ENCODE measurements at places on chromosomes 2 and 18.

DNA sequence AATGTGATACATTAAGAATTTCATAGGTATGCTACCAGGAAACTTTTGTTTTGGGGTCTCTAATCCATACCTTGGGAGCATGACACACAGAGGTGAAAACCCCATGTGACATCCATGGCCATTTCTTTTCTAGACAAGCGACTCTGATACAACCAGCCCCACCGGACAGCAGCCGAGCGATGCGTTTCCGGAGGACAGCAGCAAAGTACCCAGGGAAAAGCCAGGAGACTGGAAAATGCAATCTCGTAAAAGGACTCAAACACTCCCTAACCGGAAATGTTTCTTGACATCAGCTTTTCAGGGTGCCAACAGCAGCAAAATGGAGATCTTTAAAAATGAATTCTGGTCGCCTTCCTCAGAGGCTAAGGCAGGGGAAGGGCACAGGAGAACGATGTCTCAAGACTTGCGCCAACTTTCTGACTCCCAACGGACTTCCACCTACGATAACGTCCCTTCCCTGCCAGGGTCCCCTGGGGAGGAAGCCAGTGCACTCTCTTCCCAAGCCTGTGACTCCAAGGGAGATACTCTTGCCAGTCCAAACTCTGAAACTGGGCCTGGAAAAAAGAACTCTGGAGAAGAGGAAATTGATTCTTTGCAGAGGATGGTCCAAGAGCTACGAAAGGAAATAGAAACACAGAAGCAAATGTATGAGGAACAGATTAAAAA is 48.9 kb downstream of the BMP10 start:
- no peak for DNase-seq

DNA sequence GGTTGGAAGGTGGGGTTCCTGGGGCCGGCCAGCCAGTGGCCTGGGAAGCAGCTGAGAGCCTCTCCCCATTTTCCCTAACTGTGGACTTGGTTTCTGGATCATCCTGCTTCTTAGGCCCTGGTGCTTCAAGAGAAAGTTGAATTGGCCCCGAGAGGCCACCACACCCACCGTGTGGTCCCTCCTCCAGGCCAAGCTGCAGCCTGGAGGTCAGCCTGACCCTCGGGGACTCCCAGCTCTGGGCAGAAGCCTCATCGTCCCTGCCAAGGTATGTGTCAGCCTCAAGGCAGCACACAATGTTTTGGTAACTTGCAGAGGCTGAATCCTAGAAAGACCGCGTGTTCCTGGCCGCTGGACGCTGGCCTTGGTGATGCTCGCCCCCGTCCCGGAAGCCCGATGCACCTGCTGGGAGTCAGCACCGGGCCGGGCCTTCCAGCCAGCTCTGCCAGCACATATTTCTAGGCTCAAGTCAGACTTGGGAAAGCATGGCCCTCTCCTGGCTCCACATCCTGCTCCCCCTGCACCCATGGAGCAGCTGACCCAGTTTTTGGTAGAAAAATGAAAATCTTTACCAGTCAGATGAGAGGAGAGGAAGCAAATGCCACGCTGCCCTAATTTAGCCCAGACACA is 72.6 kb downstream of the ACTR2 start:
- DNase-seq, result no peak

GRCh38 chr2:192888109-192888508 is 693.4 kb upstream of the TMEFF2 start:
- no peak for DNase-seq

GRCh38 chr2:172510548-172510947 is 45.3 kb upstream of the PDK1 start:
- no peak for DNase-seq

GRCh38 chr2:161165811-161166210 is 5.6 kb downstream of the TANK start:
- no peak for DNase-seq

DNA sequence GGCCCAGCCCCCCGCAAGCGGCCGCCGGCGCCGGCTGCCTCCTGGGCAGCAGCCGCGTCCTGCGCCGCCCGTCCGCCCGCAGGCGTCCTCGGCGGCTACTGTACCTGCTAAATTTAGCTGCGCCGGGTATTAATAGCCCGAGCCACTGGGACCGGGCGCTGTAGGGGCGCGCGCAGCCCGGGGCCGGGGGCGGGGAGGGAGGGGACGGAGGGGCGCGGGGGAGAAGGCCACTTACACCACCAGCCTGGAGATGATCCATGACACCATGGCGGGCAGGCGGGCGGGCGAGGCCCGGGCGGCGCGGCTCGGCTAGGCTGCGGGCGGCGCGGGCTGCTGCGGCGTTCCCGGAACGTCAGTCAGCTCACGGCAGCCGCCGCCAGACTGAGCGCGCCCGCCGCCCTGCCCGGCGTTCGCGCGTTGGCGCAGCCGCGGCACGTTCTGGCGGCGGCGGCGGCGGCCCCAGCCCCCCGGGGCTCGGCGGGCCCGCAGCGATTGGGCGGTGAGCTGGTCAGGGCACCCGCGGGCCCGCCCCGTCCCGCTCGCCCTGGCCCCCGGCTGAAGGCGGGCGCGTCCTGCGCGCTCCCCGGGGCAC is at the start of gene REEP1:
TSS of gene REEP1 (minus strand) at position 383 of the 592 bp plus-strand sequence. CDS start at position 267, 116 bp downstream.
- DNase-seq, result no peak

GRCh38 chr18:49081511-49082155 is 130.9 kb upstream of the SMAD7 start:
- no peak for DNase-seq

- no peak for DNase-seq
Measured at GRCh38 chr2:20211860-20212458, 13.0 kb downstream of the SDC1 start.

GRCh38 chr2:231535961-231536360 is 5.7 kb upstream of the NMUR1 start:
- DNase-seq, result no peak

- DNase-seq, result peak; percentile 15
Measured at GRCh38 chr2:235501673-235502031, 7.8 kb downstream of the AGAP1 start.

DNA sequence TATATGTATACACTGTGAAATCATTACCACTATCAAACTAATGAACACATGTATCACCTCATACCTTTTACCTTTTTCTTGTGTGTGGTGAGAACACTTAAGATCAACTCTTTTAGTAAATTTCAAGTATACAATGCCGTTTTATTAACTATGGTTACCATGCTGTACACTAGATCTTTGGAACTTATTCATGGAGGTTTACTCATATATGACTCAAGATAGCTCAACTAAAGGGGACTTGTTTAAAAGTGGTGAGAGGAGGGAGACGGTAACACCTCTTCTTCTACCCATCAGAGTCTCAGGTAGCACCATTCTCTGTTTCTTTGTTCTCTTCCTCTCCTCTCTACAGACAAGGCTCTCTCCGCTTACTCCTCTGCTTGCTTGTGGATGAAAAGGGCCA is 36.1 kb upstream of the TMEM178A start:
- no peak for DNase-seq

DNA sequence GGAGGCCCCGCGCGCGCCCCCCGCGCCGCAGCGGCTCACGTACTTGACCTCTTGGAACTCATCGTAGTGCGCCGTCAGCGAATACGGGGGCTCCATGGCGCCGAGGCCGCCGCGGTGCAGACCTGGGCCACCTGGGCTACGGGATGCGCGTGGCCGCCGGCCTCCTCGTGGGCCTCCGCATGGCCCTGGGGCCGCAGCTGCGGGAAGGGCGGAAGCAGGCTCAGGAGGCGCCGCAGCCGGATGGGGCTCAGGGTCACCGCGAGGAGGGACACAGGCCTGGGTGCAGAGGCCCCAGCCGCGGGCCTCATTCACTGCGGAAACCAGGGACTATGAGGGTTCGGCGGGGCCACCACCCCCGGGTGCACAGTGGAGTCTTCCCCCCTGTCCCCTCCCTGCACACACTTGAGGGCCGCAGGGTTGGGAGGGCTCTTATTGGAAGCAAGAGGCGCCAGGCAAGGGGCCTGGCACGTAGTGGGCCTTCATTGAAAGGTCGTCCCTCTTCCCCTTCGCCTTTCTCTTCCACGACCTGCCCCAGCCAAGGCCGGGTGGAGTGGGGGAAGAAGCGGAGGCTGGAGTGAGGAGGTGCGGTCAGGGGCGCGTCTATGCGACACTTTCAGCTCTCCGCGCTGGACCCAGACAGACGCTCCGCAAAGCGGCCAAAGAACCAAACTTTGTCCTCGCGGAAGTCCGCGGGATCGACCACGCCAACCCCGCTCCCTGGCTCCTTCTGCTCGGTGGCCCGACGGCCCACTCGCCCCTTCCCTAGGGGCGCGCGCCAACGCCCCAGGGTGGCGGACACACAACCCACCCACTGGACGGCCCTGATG is 863 bp downstream of the ECEL1 start:
- DNase-seq, result no peak

DNA sequence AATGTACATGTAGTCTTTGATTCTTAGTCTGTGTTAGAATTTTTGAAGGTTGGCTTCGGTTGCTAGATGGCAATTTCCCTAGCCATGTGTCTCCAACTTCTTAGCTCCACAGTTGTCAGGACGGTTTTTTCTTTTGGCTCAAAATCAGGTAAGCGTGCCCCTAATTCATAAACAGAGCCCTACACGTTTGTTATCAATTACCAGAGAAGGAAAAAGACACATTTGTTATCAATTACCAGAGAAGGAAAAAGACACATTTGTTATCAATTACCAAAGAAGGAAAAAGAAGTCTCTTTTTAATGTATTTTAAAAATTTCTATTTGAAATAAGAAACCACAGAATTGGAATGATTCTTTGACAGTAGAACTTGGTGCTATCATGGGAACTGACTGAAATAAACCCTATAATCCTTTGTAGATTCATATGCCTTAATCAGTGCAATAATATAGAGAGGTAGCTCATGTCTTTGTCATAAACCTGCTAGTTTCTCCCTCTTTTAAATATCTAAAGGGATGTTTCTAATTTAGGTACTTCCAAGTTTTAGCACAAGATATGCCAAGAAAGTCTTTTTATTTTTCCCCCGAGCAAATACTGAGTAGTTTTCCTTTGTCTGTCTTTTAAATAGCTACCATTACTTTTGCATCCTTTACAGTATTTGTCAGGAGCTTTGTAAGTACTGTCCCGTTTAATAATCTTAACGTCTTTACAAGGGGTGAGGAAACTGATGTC is 35.9 kb downstream of the CAMKMT start:
- no peak for DNase-seq

- DNase-seq, result no peak
Measured at GRCh38 chr18:40371673-40372072, 1583.4 kb upstream of the PIK3C3 start.

- DNase-seq, result no peak
Measured at GRCh38 chr2:218754781-218755180, 27.2 kb upstream of the CYP27A1 start.

DNA sequence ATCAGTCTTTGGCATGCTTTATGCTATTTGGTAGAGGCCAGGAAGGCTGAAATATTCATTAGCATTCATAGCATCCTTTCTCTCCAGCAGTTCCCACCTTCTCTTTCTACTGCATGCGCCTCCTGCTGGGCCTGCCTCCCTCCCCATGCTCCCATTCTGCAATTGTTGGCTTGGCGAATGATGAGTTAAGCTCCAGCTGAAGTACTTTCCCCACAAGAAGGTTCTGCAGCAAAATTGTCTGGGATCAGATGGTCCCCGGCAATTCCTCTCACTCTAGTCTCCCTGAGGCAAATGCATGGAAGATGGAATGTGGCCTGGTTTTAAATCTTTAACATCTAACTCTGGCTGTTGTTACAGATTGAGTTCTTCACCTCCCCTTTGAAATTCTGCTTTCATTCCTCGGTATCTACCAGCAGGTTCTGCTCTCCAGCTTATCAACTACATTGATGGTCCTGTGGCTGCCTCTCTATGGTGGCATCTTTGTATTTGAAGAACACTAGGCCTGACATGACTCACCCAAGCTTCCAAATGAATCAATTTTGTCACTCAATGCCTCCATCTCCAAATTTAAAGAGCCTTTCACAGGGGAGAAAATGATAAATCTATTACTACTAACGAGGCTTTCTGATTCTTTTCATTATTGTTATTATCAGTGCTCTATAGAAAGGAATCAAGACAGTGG is 55.9 kb downstream of the KCTD18 start:
- no peak for DNase-seq

DNA sequence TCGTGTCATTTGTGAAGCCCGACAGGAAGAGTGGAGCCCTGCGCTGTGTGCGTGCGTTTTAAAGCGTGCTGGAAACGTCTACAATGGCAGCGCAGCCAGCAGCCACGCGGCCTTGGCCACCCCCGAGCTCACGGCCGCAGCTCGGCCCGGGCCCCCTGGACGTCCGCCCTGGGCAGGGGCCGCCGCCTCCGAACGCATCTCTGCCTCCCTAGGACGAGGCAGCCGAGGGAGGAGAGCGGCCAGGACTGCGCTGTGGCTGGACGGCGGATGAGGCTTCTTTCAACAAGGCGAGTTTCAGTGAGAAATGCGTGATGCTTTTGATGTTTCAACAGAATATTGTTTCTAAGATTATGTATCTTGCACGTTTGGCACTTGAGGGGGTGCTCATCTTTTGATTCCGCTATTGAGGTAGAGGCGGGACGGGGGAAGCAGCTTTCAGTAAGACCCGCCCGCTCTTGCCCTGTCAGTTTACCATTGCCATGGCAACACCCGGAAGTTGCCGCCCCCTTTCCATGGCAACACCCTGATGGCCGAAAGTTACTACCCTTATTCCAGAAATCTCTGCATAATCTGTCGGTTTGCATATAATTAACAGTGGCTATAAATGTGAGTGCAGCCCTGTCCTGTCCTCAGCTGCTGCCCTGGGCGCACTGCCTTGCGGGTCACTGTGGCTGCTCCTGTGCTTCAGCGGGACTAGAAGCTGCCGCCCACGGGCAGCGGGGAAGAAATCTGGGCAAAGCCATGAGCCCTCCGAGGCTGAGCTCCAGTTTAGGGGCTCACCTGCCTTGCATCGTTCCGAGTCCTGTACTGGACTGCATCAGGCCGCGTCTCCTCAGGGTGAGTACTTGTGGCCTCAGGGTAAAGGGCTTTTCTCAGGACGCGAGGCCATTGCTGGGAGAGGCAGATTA is 38.6 kb downstream of the ADNP2 start:
- DNase-seq, result no peak

- no peak for DNase-seq
Measured at GRCh38 chr18:44833786-44834185, 153.1 kb downstream of the SETBP1 start.

GRCh38 chr2:220432645-220433044 is 805.2 kb downstream of the SLC4A3 start:
- no peak for DNase-seq

DNA sequence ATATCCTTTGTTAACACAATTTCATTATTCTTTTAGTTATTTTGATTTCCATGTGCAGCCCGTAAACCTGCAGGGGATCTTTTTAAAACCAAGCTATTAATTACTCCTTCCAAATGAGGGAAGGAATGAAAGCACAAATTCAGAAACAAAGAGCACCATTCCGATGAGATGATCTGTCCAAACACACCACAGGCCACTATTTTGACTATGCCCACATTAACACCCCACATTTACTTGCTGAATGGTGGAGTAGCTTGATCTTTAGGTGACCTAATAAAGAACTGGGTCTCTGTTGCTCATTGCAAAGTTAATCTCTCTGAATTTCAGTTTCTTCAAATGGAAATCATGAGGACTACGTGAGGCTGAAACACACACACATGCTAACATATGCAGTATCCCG is 218.0 kb downstream of the IRS1 start:
- DNase-seq, result no peak

Measured in NK-92 treated with Interleukin-12 subunit alpha and Interleukin-12 subunit beta, amount 100 ng/mL, for 24 hours (cell line).